ENCODE measurements at places on chromosomes 7 and 10.

GRCh38 chr10:69792341-69792740 is 9.4 kb upstream of the COL13A1 start:
- DNase-seq, result no peak

DNA sequence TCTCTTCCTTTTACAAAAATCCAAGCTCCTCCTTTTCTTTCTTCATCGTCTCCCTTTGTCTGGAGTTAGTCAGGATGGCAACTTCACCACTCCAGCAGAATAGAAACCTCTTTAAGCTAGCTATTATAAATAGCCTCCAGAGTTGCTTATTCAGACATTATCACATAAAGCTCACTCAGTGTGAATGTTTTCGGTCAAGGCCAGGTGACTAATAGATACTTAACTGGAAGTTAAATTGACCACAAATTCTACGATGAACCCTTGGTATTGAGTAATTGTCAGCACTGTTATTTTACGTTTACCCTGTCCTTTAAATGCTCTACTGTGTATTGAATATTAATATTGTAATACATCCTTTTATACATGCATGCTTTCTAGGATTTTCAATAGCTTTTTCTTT is 340.4 kb downstream of the OTUD1 start:
- DNase-seq, result no peak

GRCh38 chr10:77879710-77880109 is 46.8 kb downstream of the DLG5 start:
- DNase-seq, result no peak

DNA sequence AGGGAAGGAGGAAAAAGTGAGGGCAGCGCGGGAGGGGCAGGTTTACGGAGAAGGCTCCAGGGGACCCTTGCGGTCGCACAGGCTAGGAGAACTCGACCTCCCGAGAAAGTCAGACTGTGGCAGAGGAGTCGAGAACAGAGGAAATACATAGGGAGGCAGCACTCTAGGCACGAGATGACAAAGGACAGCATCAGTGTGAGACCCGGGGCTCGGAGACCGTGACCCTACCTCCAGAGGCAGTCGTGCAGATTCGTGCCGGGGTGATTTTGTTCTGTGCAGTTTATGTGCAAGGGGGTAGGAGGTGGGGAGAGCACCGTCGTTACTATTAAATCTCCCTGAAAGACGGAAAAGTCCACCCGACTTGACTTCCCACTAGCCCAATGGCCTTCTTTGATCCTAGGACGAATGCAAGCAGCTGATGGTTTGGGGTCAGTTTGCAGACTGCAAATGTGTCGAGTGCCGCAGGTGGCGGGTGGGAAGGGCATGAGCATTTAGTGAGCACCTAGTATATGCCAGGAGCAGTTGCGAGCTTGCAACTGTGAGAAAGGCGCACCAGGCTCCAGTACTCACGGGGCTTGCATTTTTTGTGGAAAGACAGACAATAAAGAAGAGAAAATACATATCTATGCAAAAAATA is 674 bp upstream of the OSBPL3 start:
- peak; percentile 31 for DNase-seq

DNA sequence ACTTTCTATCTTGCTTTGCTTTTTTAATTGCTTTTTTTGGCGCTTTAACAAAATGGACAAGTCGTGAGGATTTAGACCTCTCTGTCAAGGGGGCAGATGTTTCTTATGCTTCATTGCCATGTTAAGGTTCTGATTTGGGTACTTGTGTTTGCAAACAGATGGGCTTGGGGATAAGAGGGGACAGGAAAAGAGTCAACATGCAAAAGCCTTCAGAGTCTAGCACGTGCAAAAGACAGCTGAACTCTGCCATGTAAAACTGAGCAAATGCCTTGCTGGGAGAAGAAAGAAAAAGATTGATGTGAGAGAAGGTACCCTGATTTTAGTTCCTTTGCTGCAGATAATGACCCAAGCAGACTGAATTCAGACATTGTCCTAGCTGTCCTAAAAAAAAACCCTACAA is 173.1 kb downstream of the KIAA1217 start:
- no peak for DNase-seq

DNA sequence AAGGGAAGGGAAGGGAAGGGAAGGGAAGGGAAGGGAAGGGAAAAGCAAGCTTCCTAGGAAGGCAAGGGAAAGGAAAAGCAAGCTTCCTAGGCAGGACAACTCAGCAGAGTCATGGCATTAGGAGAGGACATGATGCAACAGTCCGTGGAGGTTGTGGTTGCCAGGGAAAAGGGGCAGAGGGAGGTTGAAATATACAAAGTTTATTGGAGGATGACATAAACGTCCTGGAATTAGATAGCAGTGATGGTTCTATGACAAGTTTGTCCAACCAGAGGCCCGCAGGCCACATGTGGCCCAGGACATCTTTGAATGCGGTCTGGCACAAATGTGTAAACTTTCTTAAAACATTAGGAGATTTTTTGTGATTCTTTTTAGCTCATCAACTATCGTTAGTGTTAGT is 59.8 kb upstream of the OPN4 start:
- DNase-seq, result no peak

- no peak for DNase-seq
Measured at GRCh38 chr10:44725404-44725803, 185.7 kb upstream of the TMEM72 start.

- no peak for DNase-seq
Measured at GRCh38 chr7:150715293-150715692, 1.1 kb upstream of the GIMAP1 start.

- no peak for DNase-seq
Measured at GRCh38 chr7:94375691-94376090, 19.0 kb upstream of the COL1A2 start.

- no peak for DNase-seq
Measured at GRCh38 chr10:103895411-103896186, 22.4 kb downstream of the STN1 start.

DNA sequence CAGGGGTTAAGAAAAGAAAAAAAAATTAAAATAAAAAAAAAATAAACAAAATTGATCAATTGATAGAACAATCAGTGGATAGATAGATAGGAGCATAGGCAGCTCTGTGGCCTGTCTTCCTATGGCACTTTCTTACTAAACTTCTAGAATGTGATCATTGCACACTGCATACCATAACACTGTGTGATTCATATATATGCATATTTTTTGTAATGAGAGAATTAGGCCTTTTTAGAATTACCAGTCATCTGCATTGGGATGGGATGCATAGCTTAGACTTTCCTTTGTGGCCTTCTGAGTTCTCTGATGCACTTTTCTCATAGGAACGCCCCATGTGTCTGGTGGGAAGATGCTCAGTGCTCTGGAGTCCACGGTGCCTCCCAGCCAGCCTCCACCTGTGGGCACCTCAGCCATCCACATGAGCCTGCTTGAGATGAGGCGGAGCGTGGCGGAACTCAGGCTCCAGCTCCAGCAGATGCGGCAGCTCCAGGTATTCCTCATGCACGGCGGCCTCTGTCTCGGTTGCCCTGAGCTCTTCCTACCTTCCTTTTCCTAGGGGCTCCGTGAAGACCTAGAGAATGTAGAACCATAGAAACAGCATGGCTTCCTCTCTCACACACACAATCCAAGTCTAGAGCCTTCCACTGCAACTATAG is 222.5 kb downstream of the ARHGAP21 start:
- DNase-seq, result no peak

DNA sequence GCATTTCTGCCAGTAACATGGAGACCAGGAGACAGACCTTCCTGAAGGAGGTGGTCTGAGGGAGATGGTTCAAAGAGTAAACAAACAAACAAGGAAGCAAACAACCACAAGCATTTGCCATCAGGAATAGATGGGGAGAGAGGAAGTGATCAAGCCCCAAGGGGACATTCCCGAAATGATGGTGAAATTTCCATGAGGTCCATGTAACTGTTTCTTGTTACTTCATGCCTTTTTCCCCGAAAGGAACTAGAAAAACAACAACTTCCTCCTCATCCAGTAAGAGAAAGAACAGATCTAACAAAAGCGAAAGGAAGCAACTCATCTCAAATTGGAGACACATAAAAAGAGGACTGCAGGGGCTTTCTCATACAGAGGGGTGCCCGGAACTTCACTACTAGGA is 152.5 kb upstream of the ZNF32 start:
- DNase-seq, result no peak

- no peak for DNase-seq
Measured at GRCh38 chr7:66640802-66641525, 12.3 kb downstream of the KCTD7 start.

Measured in GM12891 (cell line).